ENCODE measurements at places on chromosomes 3 and 15.

GRCh38 chr3:135911110-135911509 is 54.4 kb upstream of the PPP2R3A start:
- no peak for DNase-seq

DNA sequence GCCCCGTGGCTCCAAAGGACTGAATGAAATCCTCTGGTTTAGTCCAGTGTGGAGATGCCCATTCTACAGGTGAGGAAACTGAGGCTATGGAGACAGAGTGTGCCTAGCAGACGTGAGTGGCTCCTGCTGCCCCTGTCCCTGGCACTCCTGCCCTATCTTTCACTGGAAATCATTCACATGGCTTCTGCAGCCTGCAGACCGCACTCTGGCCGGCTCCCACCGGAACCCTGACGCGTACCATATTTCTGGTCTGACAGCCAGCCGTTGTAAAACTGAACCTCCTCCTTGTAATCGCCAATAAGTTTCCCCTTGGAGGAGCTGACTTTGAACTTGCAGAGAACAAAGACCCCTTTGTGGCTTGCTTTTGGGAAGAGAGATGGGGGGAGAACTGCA is 136.5 kb downstream of the CHSY1 start:
- DNase-seq = no peak

- DNase-seq = no peak
Measured at GRCh38 chr3:194194757-194195085, 58.8 kb downstream of the HES1 start.

GRCh38 chr15:31954374-31955172 is 75.7 kb upstream of the CHRNA7 start:
- DNase-seq = no peak

DNA sequence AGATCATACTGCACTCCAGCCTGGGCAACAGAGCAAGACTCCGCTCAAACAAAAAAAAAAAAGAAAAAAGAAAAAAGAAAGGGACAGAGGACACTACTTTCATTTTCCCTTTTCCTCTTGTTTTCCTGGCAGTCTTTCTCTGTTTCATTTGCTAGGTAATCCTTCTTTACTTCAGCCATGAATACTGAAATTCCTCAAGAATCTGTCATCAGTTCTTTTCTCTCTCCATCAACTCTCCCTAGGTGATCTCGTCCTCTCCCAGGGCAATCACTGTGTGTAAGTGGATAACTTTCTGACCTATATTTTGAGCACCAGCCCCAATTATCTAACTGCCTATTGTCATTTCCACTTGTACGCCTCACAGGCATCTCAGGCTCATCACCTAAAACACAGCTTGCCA is 51.5 kb downstream of the TTC23 start:
- no peak for DNase-seq

- DNase-seq = no peak
Measured at GRCh38 chr3:25834346-25834745, 44.5 kb downstream of the OXSM start.

- DNase-seq = no peak
Measured at GRCh38 chr3:158950178-158950901, 148.5 kb downstream of the MFSD1 start.

GRCh38 chr15:68421798-68422402 is 10.1 kb downstream of the ITGA11 start:
- DNase-seq = no peak

GRCh38 chr3:79339846-79340245 is 428.0 kb downstream of the ROBO1 start:
- DNase-seq = no peak

- DNase-seq = no peak
Measured at GRCh38 chr3:116914004-116914403, 204.4 kb downstream of the TUSC7 start.

GRCh38 chr3:160471892-160472291 is 22.3 kb upstream of the TRIM59 start:
- no peak for DNase-seq

GRCh38 chr3:43879166-43879565 is 188.4 kb downstream of the ABHD5 start:
- DNase-seq = no peak

GRCh38 chr3:124246949-124247348 is 255.0 kb upstream of the ROPN1 start:
- DNase-seq = no peak

- DNase-seq = no peak
Measured at GRCh38 chr3:72288955-72289691, 504.2 kb upstream of the PROK2 start.

DNA sequence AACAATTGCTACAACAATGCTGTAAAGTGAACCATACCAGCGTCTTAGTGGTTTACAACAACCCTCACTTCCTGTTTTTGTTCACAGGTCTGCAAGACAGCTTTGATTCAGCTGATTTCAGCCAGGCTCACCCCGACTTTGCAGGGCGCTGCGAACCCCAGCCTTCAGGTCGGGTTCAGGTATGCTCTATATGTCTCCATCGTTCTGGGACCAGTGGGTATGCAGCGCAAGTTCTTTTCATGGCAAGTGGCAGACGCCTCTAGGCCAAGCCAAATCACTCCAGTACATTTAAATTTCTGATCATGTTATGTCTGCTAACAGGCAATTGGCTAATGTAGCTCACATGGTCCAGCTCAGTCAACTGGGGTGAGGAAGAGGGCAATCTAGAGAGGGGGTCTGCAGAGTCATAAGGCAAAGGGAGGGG is 52.4 kb upstream of the RGMA start:
- DNase-seq = no peak

GRCh38 chr3:177771780-177772179 is 574.5 kb upstream of the TBL1XR1 start:
- no peak for DNase-seq

- no peak for DNase-seq
Measured at GRCh38 chr15:41203395-41203794, 27.2 kb downstream of the EXD1 start.

DNA sequence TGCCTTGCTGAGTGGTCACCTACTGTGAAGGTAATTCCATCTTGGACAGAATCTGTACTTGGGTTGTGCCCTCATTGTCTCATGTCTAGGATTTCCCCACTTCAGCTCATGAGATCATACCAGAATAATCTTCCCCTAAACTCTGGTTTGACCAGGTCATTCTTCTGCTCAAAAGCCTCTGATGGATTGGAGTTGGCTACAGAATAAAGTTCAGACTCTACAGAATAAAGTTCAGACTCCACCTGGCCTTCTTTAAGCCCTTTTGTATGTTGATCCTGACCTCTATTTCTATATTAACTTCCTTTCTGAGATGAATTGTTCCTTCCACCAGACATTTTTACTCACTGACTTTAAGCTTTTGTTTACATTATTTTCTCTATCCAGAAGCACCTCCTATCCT is 6.4 kb upstream of the GLCE start:
- DNase-seq = no peak

DNA sequence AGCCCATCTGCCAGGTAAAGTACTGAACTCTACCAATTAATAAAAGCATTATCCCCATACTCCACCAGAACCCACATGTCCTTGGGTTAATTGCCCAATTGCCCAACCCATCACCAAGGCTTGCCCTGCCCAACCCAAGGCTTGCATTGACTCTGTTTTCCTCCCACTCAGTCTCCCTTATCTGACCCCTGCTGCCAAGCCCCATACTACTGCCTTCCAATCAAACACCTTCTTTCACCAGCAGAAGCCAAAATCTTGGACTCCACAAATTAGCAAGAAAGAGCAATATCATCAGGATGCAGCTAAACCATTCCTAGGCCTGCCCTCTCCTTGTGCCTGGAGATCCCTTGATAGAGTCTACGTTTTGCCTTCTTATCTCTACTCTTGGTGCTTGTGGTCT is 602.9 kb downstream of the NTRK3 start:
- DNase-seq = no peak

GRCh38 chr3:183554377-183554776 is 1.1 kb downstream of the KLHL6 start:
- no peak for DNase-seq

- DNase-seq = no peak
Measured at GRCh38 chr3:44414517-44415090, 62.9 kb downstream of the ZNF445 start.

DNA sequence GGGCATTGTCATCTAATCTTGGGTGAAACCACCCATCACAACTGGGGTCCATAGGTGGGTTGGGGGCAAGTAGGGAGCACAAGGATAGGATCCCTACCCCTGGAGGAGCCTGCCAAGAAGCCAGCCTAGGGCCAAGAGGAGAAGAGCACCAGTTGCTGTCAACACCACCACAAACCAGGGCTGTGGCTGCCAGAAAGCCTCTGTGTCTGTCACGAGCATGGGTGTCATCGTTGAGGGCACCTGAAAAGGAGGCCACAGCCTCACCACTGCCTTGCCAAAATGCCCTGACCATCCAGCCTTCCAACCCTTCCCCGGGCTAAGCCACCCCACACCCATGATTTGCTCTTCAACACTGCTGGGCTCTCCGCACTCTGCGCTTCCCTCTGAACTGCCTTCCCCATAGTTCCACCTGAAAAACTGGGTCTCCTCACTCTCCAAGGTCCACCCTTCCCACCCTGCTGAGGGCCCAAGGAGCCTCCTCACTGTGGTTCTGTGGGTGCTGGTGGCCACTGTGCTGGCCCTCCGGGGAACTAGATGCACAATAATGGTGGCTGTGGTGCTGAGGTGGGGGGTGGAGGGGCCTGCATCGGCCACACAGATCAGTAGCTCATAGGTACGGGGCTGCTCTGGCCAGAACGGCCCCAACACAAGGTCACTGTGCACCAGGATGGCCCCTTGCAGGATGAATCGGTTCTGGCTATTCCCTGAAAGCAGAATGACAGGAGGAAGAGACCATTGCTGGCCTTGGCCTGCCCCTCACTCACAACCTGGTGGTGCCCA is 6.2 kb upstream of the IP6K1 start:
- no peak for DNase-seq

DNA sequence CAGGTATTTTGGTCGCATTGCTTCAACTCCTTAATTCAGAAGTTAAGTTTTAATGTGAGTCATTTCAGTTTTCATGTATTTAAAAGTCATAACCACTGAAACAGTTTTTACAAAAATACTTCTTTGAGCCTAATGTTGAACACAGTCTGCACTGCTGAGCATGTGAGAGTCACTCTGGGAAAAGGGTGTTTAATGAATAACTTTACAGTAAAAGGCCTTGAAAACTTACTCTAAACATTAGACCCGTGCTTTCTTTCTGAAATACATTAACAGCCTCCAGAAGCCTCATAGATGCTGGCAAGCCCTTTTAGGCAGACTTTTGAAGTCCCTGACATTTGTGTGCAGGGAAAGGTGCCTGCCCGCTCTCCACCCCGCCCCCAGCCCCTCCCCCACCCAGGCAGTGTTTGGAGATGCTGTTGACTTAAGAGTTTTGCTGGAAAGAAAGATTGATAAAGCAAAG is 68.9 kb upstream of the NR2F2 start:
- no peak for DNase-seq

DNA sequence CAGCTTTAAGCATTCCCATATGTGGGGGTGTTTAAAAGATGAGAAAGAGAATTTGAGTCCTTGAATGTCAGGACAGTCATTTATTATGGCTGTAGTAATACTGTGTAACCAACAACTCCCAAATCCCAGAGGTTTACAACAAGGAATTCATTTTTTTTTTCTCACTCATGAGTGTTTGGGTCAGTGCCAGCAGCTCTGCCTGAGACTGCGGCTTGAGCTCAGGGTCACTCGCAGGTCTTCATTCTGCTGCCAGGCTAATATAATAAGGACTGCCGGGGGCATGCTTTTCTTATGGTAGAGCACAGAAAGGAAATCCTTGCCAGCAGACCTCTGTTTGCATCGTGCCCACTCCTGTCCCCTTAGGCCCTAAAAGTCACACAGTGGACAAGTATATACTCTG is 277.9 kb upstream of the LMCD1 start:
- no peak for DNase-seq

DNA sequence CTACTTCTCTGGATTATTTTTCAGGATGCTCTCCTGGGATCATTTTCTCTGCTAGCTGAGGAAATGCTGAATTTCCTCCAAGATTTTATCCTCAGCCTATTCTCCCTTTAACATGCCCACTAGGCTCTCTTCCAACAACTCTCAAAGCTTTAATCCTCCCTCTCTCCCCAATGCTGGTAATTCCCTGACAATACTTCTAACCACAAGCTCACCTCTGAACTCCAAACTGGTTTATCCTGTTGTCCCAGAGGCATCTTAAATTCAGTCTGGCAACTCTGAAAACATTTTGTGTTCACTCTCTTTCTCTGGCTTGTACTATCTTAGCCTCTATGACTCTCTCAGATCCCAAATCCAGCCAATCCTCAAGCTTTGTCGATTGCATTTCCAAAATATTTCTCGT is 490.3 kb downstream of the MECOM start:
- DNase-seq = no peak

DNA sequence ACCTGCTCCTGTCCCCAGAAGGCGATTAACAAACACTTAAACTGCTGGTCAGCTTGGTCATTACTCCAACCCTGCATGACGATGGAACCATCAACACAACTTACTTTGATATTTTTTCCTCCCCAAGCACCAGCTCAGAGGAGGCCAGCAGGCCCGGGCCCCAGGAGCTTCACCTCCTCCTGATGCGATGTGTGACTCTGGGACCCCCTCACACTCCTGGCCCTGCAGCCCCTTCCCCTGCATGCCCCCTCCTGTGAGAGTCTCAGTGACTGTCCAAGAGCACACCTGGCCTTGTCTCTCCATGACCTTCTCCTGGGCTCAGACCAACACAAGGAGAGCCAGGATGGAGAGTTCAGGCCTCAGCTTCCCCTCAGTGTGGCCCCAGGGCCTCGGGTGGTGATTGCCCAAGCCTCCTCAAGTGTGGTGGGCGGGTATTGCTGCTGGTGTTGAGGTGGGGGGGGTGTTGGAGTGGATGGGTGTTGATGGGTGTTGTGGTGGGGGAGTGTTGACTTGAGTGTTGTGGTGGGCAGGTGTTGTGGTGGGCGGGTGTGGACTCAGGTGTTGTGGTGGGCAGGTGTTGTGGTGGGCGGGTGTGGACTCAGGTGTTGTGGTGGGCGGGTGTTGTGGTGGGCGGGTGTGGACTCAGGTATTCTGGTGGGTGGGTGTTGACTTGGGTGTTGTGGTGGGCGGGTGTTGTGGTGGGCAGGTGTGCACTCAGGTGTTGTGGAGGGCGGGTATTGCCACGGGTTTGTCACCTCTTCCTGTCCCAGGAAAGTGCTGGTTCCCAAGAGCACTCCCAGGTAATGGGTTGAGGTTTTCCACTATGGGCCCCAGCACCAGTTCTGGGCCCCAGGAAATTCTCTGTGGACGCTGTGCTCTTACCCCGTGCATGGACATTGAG is 68.1 kb downstream of the TFRC start:
- no peak for DNase-seq

GRCh38 chr15:58506783-58507668 is 75.2 kb downstream of the LIPC start:
- DNase-seq = no peak

DNA sequence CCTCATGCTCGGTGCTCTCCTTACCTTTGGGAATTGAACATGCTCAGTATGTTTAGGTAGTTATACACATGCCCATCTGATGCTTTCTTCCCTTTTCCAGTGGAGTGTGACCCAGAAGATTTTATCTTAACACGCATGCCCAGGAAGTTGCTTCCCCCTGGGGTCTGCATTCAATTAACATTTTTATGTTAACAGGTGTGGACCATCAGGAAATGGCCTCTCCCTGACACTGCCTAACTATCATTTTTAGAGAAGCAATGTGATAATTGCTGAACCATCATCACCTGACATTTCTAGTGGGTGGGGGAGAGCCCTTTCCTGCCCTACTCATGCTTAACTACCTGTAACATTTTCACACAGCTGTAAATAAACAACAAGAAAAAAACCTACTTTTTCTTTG is 55.1 kb upstream of the TGFBR2 start:
- no peak for DNase-seq

- no peak for DNase-seq
Measured at GRCh38 chr3:117995842-117996437, 1038.7 kb downstream of the IGSF11 start.

GRCh38 chr15:84883916-84884781 is at the start of gene SLC28A1:
Gene SLC28A1 (plus strand): TSS chr15:84884662. CDS start chr15:84887761, 3,099 bp downstream.
- no peak for DNase-seq

- DNase-seq = no peak
Measured at GRCh38 chr15:65084500-65085206, 8.1 kb downstream of the KBTBD13 start.

Measured in activated CD4-positive, alpha-beta T cell treated with anti-CD3 and anti-CD28 coated beads, Interleukin-2, amount 50 U/mL, for 24 hours (primary cell).